ENCODE measurements at places on chromosomes 6 and 20.

DNA sequence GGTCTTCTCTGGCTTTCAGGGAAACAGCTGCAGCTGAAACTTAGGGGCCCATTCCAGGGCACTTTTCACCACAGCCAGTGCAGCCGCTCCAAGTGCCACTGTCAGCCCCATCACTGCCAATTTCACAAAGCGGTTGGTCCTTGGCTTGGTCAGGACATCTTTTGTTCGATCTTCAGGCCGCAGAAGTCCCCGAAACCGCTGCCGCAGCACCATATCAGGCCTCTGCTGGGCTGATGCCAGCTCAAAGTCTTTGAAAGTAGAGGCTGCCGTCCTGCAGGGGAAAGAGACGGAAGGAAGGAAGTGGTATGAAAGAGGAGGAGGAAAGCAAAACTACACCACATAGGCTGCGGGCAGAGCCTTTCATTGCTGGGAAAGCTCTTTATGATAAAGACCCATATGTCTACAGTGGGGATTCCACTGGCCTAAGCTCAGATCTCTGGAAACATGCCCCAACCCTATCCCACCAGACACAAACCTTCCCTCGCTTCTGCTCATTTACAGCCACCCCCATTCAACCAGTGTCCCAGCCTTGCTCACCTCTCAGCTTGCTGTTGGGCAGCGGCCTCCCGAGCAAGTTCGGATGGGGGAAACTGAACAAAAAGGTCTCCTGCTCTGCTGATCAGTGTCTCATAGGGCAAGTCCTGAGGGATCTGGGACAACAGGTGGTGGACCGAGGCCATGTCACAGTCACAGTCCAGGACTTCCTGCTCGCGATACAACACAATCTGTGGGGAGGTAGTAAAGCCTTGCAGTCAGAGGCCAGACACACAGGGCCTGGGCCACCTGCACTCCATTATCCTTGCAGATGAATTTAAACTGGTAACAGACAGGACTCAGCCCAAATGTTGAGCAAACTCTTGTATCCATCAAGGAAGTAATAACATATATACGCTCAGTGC, 23.5 kb downstream of the TBC1D20 start:
- DNase-seq, result no peak

DNA sequence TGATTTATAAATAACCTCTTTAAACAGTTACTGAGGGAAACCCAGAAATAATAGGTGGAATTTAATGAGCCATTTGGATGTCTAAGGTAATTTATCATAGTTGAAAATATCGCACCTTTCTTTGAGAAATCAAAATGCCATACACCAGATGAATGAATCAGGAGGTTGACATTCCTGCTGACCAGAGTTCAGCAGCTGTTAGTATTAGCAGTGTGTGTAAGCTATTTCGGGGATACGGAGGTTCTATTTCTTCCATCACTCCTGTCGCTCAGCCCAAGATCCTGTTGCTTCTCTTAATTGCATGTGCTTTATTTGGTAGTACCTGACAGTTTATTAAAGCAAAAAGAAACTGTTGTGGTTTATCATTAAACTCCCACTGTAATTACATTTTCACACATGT, 67.1 kb downstream of the HDGFL1 start:
- DNase-seq, result peak; percentile 3

- DNase-seq, result no peak
Observed at GRCh38 chr6:24910961-24911725, 24.6 kb downstream of the RIPOR2 start.

- DNase-seq, result no peak
Observed at GRCh38 chr20:35490736-35491181, 35.4 kb downstream of the CEP250 start.

DNA sequence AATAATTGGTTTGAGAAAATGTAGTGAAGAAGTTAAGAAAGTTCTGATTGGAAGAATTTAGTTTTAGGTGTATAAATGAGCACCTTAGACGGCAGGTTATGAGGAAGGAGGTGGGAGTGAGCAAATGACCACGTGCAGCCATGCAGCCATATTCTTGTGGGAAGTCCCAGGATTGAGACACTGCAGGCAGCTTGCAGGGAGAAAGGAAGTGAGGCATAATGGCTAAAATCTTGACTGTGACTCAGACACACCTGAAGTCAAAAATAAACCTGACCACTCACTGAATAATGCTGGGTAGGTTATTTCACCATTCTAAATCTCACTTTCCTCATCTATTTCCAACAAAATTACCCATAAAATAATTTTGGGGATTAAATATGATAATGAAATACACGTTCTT, 16.6 kb downstream of the DSE start:
- DNase-seq, result peak; percentile 84

DNA sequence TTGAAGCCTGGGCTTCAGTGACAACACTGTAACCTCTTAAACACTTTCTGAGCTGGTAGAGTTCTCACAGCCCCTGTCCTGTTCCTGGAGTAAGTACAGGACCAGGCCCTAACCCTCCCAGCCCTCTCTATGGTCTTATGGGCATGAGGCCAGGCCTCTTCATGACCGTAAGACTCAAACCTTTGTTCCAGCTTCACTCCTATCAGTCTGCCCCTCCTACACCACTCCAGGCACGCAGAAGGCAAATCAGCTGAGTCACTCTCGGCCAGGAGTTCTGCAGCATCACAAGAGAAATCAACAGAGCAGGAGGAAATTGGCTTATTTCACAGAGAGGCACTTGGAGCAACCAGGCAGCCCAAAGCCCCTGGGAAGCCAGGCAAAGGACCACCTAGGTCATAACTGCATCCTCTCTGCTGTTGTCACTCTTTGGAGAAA, 25.3 kb upstream of the CHD6 start:
- DNase-seq, result peak; percentile 71

DNA sequence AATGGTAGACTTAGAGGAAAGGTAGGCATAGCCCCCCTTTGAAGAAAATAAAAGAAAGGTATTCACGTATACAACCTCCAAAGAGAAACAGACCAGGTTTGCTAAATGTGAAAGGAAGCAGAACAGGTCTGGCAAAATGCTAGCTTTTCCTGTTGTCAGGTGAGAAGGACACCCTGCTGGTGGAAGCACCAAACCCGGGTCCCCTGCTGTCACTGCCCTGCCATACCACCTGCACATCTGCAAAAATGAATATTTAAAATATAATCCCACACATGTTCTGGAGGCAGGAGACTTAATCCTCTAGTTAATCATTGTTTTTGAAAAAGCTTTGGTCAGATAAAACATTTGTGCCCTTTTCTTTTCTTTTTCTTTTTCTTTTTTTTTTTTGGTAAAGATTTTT, 48.9 kb upstream of the OLIG3 start:
- no peak for DNase-seq

- DNase-seq, result no peak
Observed at GRCh38 chr6:97732045-97732444, 449.0 kb upstream of the MMS22L start.

GRCh38 chr6:36749829-36750489, 52.3 kb downstream of the RAB44 start:
- DNase-seq, result no peak

DNA sequence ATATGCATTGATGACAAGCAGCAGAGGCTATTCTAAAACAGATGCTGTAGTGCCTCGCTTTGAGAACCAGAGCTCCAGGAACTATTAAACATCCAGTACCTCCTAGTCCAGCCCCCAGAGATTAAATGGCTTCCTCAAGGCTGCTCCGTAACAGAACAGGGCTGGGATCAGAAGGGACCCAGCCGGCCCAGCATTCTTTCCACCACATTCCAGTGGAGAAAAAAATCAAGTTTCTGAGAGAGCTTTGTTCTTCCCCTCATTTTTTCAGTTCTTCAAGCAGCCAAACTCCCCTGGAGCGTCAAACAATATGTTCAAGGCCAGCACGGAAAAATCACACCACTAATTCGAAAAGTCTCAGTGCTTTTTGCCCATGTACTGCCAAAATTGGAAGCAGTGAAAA, 5.8 kb upstream of the STMND1 start:
- no peak for DNase-seq

DNA sequence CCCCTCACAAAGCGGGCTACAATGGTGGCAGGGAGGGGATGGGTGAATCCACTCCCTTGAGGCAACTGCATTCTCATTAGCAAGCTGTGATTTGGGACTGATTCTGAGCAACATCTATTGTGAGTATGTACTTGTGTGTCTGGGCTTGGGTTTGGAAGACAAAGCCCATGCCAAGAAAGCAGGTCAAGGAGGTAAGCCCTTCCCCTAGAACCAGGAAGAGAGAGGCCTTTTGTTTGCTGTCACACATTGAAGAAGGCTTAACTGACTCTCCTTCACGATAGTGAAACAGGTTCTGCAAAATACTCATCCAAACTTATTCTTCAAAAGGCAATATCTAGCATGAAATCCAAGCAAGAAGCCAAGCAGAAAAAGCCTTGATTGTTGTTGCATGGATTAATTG, 403.1 kb upstream of the ID4 start:
- no peak for DNase-seq

- DNase-seq, result no peak
Observed at GRCh38 chr6:160274871-160275510, 16.4 kb upstream of the SLC22A2 start.

DNA sequence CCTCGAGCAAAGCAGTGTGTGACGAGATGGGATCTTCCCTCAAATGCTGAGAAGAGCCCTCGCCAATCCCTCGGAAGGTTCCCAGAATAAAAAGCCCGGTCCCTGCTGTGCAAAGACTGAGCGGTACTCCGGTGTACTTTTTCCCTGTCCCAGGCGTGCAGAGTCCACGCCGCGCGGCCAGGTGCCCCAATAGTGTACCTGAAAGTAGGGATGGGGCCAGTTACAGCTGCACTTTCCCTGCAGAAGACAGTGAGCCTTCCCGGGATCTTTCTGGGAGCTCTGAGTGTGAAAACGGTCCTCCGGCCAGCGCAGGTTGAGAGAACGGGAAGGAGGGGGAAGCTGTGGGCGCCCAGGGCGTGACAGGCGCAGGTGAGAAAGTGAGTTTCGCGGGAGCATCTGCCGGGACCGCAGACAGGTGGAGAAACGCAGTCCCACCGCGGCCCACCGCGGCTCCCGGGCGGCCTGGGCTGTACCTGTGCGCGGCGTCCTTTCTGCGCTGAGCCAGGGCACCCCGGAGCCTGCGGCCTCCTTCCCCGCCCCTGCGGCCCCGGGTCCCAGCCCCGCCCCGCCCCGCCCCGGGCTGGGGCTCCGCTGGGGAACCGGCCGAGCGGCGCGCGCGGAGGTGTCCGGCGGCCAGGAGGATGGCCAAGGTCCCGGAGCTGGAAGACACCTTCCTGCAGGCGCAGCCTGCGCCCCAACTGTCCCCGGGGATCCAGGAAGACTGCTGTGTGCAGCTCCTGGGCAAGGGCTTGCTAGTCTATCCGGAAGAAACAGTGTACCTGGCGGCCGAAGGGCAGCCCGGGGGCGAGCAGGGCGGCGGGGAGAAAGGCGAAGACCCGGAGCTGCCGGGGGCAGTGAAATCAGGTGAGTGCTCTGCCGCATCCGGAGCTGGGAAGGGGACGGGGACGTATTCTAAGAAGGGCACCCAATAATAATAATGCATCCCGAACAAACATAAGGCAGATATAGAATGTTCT, at the start of gene RFX6:
Gene RFX6, plus strand, starts transcription at position 608 of the 977 bp plus-strand sequence. Its CDS starts 34 bp downstream, at position 642.
- no peak for DNase-seq

DNA sequence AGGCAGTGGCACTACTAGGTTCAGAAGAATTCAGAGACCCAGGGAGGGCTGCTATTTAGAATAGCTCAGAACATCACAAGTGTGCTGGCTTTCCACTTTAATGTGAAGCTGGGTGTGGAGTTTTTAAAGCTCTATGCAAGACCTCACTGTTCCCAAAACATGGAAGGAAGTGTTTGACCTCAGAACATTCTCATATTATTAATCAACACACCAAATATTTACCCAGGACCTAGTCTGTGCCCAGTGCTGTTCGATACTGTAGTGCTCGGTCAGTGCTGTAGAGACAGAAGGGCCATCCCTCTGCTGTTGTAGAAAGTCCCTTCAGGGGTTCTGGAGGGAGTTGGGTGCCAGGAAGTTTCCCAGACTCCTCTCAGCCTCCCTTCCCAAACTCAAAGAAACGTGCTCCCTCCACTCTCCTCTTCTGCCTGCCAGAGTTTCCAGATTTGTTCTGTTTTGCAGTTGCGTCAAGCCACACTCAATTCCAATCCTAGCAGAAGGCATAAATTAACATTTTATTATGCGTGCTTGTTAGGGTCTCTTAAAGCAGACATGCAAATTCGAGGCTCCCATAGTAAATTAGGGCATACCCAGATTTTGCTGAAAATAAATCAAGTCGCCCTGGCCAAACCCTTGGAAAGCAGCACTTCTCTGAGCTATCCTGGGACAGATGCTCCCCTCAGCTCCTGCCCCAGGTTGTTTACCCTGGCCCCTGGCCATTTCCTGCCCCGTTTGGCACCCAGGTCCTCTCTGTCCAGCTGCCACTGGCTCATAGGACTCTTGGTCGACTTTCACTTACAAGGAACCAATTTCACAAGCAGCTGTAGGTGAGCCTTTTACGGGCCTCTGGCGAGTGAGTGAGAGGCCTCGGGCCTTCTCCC, 248.6 kb downstream of the HIVEP2 start:
- peak; percentile 12 for DNase-seq

- no peak for DNase-seq
Observed at GRCh38 chr20:40942006-40942405, 86.6 kb upstream of the TOP1 start.

Data from A172 (cell line).